ENCODE measurements at places on chromosomes 11 and 22.

- DNase-seq = no peak
Observed at GRCh38 chr22:50452649-50453048, 22.2 kb downstream of the SBF1 start.

- no peak for DNase-seq
Observed at GRCh38 chr22:49800408-49801238, 27.1 kb downstream of the BRD1 start.

DNA sequence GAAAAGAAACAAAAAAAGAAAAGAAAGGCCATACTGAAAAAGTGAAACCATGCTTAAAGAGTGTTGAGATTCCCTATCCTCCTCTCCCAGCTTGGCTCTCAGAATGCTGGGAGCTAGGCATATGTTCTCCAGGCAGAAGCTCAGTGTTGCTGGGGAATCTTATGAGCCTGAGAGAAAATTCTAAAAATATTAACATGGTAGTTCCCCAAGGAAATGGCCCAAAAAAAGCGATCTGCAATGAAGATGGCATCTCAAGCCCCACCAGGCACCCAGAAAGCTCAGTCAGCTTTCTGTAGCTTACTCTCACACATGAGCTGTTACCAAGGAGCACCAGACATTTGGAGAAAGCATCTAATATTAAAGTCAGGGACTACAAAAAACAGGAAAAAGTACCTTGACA lies 94.5 kb downstream of the CD44 start:
- no peak for DNase-seq

- no peak for DNase-seq
Observed at GRCh38 chr11:64687643-64688533, 35.1 kb downstream of the NRXN2 start.

- no peak for DNase-seq
Observed at GRCh38 chr22:41526226-41526829, 17.9 kb downstream of the POLR3H start.

- no peak for DNase-seq
Observed at GRCh38 chr11:44790211-44790610, 63.4 kb downstream of the TSPAN18 start.

GRCh38 chr11:73330569-73331093 lies 22.6 kb downstream of the ARHGEF17 start:
- DNase-seq = no peak

GRCh38 chr11:44531636-44532035 lies 33.8 kb upstream of the CD82 start:
- DNase-seq = no peak

DNA sequence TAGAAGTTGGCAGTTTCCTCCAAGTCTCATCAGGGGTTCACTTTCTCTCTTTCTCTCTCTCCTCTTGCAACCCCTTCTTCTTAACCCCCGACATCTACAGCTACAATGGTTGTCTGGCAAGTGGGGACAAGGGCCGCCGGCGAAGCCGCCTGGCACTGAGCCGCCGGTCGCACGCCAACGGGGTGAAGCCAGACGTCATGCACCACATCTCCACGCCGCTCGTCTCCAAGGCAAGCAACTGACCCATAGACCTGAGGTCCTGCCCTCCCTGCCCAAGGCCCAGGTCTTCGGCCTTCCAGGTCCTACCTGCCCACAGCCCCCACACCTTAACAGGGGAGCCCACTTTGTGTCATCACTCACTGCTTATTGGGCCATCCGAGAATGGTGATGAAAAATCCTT lies 4.4 kb downstream of the PELI3 start:
- DNase-seq = no peak

GRCh38 chr11:132347156-132348090 lies 977.0 kb downstream of the NTM start:
- no peak for DNase-seq

DNA sequence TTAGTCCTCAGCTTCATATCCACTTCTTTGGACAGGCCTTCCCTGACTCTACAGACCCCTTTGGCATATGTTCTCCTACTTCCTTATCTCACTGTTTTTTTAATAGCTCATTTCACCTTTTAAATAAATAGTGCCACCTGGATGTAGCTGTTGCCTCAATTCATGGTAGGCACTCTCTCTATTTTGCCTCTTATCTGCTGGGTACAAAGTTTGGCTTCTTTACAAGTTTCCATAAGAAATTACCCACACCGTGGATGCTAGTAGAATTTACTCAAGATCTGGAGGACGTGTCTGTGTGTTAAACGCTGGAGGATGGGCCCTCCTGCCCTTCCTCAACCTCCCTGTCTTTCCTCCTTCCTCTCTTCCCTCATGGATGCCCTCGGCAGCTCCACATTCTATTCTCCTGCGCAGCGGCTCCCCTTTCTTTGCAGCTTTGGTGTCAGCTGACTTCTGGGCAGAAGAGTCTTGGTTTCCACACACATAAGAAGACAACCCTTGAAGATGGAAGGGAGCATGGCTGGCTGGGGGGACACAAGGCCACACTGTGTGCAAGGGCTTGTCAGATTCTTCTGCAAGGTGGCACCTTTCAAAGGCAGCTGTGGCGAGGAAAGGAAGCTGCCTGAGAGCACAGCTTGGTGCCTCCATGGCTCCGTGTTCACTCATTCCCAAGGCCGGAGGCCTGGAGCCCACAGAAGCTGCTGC lies 212.6 kb downstream of the SNX19 start:
- no peak for DNase-seq

- DNase-seq = no peak
Observed at GRCh38 chr11:100761841-100762240, 74.8 kb downstream of the ARHGAP42 start.

- no peak for DNase-seq
Observed at GRCh38 chr11:134393638-134394037, 18.4 kb downstream of the B3GAT1 start.

DNA sequence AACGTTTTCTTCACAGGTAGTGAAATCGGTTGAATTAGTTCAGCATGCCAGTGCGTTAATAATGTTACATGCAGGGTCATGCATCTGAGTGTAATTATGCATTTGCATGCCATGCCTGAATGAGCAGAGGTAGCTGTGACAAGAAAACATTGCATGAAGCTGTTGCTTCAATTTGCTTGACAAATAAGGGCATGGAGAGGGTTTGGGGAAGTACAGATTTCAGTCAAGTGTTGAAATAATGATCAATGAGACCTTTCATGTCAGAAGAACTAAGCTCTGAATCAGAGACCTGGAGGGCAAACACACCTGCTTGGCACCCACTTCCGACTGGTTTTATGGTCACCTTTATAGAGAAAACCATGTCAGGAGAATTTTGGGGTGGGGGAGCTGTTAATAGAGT lies 221.4 kb downstream of the DBX1 start:
- DNase-seq = no peak

- no peak for DNase-seq
Observed at GRCh38 chr11:94786264-94787126, 18.3 kb downstream of the AMOTL1 start.

DNA sequence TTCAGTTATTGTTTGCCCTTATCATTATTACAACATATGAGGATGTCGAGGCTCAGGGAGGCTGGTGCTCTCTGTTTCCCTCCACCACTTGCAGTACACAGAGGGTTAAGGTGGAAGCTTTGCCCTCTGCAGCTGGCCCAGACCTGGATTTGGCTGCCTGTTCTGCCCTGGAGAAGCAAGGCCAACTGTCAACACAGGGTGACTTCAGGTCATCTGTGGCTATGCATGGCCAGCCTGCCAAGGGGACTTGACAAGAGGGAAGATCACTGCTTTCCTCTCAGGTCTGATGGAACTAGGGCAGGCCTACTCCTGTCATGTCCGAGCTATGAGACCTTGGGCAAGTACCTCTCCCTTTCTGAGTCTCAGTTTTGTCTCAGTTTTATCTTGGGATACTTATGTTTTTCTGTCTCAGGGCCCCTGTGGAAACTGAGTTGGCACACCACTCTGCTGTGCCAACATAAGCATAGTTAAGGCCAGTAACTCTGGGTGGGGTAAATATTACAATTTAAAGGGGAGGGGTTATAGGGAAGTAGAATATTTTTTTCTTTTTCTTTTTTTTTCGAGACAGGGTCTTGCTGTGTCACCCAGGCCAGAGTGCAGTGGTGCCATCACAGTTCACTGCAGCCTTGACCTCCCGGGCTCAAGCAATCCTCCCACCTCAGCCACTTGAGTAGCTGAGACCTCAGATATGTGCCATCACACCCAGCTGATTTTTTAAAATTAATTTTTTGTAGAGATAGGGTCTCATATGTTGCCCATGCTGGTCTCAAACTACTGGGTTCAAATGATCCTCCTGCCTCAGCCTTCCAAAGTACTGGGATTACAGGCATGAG lies 2.4 kb upstream of the THRSP start:
- no peak for DNase-seq

DNA sequence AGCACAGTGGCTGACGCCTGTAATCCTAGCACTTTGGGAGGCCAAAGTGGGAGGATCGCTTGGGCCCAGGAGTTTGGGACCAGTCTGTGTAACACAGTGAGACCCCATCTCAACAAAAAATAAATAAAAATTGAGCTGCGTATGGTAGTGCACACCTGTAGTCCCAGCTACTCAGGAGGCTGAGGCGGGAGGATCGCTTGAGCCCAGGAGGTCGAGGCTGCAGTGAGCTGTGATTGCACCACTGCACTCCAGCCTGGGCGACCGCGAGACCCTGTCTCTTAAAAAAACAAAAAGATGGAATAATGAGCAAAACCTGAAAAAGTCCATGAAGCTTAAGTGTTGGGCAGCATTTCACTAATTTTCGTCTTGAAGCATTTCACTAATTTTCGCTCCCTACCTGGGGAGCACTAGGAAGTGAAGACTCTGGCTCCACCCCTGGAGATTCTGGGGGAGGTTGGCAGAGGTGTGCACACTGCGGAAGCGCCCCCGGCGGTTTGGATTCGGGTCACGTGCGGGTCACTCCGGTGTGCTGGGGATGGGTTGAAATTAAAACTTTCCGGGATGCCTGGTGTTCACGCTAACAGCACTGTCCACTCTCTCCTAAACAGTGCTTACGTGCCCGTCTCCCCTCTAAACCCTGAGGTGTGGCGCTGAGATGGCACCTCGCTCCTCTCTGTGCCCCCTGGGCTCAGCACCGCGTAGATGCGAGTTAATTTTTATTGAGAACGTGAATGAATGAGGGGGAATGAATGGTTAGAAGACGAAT lies 906 bp upstream of the NAA40 start:
- DNase-seq = no peak

DNA sequence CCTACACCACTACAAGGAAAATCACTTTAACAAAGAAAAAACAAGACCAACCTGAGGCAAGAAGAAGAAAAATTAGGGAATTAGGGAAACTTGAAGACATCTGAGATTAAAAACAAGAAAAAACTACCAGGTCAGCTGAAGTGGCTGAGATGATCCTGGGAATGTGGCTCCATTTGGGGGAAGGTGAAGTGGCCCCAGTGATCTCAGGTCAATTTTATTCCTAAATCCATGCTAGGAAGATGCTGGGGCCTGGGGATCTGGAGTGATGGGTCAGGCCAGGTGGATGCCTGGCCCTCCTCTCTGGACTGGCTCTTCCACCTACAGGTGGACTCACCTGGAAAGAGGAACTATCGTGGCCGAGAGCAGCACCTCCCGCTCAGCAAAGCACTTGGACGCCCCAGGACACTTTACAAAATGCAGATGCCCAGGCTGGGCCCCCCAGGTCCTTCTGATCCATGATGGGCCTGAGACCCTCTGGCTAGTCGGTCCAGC lies 6.7 kb downstream of the TOP3B start:
- no peak for DNase-seq

DNA sequence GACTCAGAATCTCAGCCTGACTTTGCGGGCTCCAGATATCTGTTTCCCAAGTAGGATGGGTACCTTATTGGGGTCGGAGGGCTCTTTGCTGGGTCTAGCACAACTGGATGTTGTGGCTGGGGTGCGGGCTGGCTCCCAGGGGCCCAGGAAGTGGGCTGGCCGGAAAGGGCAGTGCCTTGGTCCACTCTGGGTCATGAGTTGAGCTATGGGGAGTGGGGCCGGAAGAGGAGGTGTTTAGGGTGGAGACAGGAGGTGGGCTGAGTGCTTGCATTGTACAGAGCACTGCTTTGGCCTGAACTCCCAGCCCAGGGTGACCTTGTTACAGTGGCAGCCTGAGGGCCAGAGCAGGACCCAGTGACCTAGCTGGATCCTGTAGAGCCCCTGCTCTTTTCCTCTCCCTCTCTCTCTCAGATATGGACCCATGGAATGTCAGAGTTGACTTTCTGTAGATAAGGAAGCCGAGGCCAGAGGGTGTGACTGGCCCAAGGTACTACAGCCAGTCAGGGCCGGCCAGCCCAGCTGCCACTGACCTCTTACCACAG lies 13.2 kb downstream of the PHLDB1 start:
- no peak for DNase-seq

DNA sequence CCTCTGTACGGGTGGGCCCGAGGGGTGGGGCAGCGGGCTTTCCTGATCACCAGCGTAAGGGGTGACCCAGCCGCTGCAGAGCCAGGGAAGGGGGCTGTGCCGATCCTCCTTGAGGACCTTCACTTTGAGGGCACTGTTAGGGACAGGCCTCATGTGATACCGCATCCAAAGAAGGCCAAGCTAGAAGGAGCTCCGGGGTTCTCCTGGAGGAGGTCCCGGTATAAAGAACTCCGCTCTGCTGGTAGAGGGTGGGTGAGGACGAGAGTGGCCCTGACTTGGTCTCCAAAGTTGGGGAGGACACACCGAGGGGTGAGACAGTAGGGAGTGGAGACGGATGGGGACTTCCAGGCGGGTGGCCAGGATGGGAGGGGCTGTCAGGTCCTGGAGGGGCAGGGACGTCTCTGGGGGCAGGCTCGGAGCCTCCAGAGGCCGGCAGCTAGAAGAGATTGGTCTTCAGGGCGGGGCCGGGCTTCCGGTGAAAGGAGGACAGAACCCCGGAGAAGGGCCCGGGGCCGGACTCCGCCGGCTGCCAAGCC lies 4.6 kb downstream of the PHOX2A start:
- no peak for DNase-seq

DNA sequence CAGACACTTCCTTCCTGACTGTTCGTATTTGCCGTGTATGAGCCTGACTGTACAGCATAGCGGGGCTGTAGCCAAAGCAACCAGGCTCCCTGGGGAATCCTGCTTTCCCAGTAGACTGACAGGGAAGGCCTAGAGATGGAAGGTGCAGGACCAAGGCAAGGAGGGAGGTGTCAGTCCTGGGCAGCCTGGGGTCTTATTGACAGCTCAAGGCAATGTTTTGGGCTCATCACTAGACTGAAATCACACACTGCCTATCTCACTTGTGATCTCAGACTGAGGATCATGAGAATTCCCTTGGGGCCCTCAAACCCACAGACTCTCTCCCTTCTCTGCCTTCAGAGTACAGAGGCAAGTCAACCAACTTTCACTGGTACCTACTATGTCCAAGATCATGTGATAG lies 346.8 kb upstream of the NARS2 start:
- no peak for DNase-seq

DNA sequence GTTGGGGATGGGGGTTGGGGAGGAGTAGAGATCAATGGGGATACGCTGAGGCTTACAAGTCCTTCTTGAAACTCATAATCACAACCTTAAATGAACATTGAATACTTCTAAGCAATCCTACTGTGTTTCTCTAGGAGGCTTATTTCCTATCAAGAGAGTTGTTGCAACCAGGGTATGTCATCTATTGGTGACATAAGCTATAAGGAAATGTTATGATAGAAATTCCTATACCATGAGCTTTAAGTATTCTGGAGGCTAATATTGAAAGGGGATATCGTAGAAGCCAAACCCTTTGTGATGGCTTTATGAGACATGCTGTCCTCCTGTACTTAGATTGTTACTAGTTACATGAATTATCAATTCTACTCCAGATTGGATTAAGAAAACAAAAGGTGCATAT lies 72.9 kb downstream of the DKK3 start:
- no peak for DNase-seq

- no peak for DNase-seq
Observed at GRCh38 chr11:8729837-8730696, 47.5 kb downstream of the RPL27A start.
